NCI-H2029 treated with DMSO at 0.1 percent for 48 hours (cell line): ENCODE measurements at places on chromosomes 3 and 15.

- DNase-seq: no peak
These were observed 40.9 kb downstream of the B3GNT5 start for GRCh38 chr3:183293966-183294365.

GRCh38 chr3:61876797-61877196, 315.4 kb downstream of the PTPRG start:
- no peak for DNase-seq

DNA sequence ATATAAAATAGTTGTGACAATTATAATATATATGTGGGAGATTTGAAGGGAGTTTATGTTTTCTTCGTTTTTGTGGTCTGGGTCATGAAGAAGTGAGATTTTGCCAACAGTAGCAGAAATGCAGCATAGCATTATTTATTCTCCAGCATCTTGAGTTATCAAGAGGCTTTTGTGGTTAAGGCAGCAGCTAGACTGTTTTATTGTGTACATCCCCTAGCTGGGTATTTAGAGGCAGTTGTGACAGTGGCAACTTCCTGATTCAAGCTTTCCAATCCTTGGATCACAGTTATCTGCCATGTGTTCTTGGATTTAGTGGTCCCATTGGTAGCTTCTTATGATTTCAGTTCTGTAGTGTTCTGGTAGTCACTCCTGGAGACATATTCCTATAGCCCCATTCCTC, 29.0 kb downstream of the ARIH1 start:
- DNase-seq: no peak

GRCh38 chr15:87031540-87032230, 952.0 kb downstream of the AGBL1 start:
- DNase-seq: no peak

GRCh38 chr3:192826214-192827006, 91.2 kb downstream of the MB21D2 start:
- peak; percentile 78 for DNase-seq

- DNase-seq: no peak
These were observed 98.1 kb downstream of the TMCC1 start for GRCh38 chr3:129795186-129796010.

- DNase-seq: no peak
These were observed 20.5 kb downstream of the SRPRB start for GRCh38 chr3:133825969-133826727.

DNA sequence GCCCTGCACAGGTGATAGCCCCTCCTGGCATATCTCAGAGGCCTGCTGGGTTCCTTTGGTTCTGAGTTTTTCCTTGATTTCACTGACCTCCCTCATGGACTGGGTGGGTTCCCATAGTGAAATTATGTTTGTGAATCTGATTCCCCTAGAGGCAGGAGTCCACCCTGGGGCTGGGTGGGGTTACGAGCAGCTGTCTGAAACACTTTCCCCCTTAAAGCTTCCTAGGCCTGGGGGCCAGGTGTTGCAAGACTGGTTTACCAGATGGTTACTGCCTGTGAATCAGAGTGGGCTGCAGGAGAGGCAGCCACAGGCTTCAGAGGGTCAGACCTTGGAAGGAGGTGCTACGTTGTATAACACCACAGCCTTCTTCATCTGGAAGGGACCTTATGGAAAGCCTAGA, 34.3 kb downstream of the IL20RB start:
- no peak for DNase-seq

DNA sequence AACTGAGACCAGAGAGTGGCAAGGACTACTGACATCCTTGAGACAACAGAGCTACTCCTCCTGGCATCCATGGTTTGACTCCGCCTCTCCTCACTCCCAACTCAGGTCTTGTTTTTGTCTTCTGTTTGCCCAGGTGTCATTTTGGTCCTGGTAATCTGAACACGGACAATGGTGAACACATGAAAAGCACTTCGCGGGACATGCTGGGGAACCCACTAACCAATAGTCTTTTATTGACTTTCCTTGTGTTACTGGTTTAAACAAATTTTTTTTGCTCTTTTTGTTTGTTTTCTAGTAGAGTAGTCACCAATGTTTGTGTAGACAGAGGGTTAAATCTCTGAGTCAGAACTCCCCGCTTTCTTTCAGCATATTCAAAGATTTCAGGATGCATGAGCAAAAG, 38.4 kb downstream of the LARP6 start:
- peak; percentile 72 for DNase-seq

DNA sequence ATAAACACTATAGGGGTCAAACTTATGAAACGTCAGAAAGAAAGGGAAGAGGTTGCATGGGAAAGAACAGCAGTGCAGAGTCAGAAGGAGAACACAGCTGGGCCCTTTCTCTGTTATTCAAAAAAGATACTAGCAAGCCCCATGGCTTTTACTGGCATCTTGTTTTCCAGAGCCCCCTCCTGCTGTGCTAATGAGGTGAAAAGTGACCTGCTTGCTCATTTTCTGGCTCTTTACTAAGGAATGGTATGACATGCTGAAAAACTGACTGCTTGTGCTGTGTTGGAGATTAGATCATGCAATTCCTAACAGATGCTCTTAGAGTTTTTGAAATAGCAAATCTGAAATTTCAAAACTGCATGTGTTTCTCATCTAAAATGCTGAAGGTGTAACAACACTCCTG, 541.6 kb upstream of the ALCAM start:
- DNase-seq: no peak

- DNase-seq: peak; percentile 28
These were observed 61.4 kb upstream of the IMPG2 start for GRCh38 chr3:101381809-101382208.

GRCh38 chr15:48541341-48542278, 103.9 kb downstream of the FBN1 start:
- DNase-seq: no peak

- DNase-seq: no peak
These were observed 144.6 kb downstream of the VGLL4 start for GRCh38 chr3:11499144-11499543.

GRCh38 chr15:70066447-70066846, 31.3 kb downstream of the TLE3 start:
- DNase-seq: no peak

- no peak for DNase-seq
These were observed 50.4 kb upstream of the TBC1D21 start for GRCh38 chr15:73822998-73823397.

DNA sequence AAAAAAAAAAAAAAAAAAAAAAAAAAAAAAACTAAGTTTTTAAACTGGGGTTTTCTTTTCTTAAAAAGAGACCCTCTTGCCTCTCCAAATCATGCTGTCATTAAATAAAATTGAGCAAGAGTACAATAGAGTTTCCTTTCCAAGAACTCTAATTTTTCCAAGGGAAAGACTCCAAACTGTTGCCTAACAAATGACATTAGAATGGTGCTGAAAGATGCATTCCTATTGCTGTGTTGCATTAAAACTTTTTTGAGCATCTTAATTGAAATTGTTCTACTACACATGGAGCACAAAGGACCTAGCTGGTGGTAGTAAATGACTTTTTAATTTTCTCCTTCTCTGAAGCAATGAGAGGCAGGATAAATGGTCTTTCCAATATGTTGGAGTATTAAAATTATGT, 469.1 kb upstream of the ARHGEF26 start:
- DNase-seq: no peak

DNA sequence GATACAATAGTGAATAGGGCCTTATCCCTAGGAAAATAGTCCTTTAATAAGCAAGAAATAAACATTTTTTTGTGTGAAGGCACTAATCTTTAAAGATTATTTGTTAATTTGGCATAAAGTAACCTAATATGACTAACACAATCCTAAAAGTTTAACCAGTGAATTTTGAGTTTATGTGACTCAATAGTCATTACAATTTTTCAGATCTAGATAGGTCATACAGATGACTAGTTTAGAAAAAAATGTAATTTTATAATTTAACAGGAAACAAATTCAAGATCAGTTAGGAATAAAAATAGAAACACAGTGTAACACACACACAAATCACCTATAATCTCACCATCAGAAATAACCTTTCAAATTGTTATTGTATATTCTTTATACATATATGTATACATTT, 620.7 kb upstream of the ALCAM start:
- DNase-seq: no peak

DNA sequence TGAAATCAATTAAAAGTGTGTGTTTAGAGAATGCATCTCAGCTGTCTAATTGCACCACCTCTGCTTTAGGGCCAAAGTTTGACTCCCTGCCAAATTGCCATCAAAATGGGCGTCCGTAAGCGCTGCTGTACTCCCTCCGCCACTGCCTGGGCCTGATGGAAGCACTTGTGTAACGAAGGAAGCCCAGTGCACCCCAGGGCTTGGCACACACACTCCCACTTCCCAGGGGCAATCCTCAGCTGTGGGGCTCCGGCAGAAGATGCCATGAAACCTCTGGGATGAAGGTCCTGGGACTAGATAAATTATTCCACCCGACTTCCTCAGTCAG, 137.8 kb downstream of the RORA start:
- no peak for DNase-seq

DNA sequence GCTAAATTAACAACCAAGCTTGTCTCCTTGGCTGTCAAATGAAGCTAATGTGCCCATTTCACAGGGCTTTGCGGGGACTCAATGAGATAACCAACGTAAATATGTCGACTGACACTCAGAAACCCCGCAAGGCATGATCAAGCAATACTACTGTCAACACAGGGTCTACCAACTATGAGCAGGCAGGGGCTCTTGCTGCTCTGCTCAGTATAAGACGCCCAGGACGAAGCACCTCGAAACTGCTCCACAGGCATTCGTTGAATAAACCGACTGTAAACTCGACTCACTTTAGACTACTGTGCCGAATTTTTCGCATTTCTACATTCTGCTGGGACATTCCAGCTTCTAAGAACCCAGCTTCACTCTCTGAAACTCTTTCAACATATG, 55.0 kb downstream of the FEZF2 start:
- DNase-seq: no peak

DNA sequence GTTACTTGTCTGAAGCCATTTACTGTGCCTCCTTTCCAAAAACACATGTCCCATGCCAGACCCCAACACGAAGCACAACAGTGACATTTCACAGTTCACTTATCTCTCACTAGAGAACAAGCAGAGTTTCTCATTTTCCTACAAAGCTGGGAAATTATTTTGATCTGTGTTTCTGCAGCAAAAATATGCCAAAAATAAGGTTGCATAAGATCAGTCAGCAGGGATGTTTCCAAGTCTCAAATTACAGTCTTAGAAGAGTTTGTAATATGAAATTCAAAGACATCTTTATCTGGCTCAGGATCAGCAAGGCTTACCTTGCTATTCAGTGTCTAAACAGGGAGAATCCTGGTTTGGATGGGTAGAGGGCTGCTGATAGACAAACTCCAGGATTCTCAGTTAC, 75.5 kb downstream of the GJD2 start:
- DNase-seq: no peak
